NCI-H1105 treated with DMSO at 0.1 percent for 48 hours (cell line): ENCODE measurements at places on chromosomes 13 and 19.

DNA sequence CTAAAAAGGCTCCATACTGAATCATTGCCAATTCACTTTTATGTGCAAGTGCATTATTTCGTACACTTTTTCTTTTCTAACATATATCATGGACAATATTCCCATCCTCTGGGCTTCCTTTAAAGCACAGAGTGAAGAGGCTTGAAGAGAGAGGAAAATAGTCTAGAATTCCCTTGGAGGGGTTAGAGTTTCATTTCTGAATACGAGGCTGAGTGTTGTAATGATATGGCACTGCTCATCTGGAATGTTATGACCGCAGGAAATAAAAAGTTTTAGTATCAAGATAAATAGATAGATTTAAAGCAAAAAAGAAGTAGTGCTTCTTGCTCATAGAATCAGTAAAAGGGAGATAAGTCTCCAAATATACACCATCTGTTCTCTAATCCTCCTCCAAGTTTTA is 412.3 kb upstream of the SLITRK1 start:
- DNase-seq: no peak

DNA sequence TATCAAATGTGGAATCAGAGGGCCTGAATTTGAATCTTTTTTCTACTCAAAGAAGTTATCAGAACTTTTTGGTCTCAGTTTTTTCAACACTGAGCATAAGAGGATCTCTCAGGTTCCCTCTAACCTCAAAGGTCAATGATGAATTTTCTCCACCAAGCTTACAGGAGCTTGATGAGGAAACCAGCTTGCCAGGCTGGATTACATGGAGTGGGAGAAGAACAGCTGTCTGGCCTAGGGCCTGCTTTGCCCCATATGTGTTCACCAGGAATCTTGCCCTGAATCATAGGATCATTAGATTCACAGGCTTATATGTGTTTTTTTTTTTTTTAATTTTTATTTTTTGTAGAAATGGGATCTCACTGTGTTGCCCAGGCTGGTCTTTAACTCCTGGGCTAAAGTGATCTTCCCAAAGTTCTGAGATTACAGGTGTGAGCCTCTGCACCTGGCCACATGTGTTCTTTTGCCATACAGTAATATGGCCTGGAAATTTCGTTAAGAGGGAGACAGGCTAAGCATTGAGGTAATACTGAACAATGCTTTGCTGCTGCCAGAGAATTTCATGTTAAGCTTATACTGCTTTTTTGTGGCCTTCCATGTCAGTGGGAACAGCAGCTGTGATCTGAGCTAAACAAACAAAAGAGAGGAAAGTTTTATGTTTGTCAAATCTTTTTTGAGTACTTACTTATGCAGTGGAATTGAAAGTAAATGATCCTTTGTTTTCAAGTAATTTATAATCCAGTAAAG is 110.6 kb downstream of the DNAJC3 start:
- DNase-seq: no peak

DNA sequence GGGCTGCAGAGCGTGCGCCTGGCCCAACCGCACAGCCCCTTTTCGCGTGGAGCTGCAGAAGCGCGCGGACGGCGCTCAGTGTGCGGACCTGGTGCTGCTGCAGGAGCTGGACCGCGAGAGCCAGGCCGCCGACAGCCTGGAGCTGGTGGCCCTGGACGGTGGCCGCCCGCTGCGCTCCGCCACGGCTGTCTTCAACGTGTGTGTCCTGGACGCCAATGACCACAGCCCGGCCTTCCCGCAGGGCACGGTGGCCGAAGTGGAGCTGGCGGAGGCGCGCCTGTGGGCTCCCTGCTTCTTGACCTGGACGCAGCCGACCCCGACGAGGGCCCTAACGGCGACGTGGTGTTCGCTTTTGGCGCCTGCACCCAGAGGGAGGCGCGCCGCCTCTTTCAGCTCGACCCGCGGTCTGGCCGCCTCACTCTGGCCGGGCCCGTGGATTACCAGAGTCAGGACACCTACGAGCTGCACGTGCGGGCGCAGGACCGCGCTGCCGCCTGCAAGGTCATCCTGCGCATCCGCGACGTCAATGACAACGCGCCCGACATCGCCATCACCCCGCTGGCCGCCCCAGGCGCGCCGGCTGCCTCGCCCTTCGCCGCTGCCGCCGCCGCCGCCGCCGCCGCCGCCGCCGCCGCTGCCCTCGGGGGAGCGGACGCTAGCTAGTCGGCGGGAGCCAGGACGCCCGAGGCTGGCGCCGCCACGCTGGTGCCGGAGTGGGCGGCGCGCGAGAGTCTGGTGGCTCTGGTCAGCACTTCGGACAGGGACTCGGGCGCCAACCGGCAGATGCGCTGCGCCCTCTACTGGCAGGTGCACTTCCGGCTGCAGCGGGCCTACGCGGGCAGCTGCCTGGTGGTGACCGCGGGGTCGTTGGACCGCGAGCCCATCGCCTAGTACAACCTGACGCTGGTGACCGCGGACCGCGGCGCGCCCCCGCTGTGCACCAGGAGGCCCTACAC is 172.2 kb downstream of the OLFM4 start:
- no peak for DNase-seq

DNA sequence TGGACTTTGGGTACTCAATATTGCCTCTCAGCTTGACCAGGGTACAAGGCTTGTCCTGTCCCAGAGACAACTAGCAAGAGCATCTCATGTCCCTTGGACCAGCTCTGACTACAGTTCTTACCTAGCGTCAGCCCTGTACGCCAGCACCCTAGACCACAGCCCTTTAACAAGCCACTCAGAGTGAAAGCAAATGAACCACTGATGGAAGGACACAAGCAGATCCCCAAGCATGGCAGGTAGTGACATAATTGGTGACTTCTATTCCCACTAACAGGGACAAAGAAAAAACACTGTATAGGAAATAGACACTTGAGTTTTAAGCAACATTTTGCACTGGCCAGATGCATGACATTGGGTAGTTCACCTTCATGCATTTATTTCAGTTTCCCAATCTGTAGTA is 8.8 kb upstream of the LRCH1 start:
- no peak for DNase-seq

- DNase-seq: peak; percentile 34
Measured at GRCh38 chr13:24228852-24229458, 68.4 kb downstream of the SPATA13 start.

DNA sequence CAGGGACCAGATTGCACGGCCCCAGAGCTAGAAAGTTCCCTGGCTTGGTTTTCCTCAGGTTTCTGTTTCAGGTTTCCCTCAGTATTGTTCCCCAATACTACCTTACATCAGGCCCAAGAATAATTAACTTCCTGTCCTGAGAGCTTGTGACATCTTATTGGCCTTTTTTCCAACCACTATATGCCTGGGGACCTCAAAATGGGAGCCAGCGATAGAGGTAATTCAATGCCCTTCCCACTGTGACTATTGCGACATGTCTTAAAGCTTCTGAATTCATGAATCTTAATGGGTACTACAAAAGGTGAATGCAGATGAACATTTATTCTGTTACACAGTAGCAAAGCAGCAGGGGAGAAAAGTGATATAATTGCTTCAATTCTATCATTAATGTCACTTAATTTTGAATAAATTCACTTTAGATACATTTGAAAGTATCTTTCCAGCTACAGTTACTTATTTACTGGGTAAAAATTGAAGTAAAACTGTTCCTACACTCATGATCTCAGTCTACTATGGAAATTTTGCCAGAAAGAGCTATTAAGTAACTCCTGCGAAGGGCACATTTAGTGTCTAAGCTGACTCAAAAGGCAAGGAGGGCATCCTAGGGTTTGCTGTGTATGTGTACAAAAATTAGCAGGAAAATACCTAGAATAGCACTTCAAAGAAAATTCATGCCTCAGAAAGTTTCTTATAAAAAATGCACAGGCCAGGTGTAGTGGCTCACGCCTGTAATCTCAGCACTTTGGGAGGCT is 4.1 kb downstream of the CRYL1 start:
- DNase-seq: no peak

DNA sequence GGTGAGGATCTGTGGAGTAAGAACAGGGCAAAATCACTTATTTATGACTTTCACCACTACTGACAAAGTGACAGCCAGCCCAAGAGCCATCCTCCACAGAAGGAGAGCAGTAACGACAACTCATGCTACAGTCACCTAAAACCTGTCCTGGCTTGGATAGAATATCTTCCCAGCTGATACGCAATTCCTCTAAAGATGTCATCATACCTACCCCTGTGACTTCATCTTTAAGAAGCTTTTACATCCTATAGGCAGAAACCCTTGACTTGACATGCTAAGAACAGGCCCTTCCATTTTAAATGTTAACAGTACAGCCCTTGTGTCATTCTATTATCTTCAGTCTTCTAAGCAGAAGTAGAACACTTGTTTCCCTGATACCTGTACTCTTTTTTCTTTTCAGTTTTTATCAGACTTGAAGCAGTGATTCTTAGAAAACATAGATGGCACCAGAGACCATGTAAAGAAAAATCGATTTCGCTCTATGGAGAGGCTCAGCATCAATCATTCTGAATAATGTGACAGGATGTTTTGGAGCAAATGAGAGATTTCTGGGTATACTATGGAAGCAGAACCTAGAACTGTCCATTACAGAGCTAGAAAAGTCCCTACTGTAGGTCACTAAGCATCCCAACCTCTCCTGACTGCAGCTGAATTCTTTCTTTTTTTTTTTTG is 20.1 kb downstream of the STOML3 start:
- no peak for DNase-seq
